Iris pigment epithelial cell (primary cell): ENCODE measurements at places on chromosomes 12 and 14.

- DNase-seq = no peak
Observed at GRCh38 chr14:51836417-51836816, 24.0 kb upstream of the GNG2 start.

- DNase-seq = peak; percentile 94
Observed at GRCh38 chr12:91140026-91140931, 29.0 kb upstream of the LUM start.

GRCh38 chr12:39157696-39158342 is 252.4 kb upstream of the CPNE8 start:
- DNase-seq = peak; percentile 3

DNA sequence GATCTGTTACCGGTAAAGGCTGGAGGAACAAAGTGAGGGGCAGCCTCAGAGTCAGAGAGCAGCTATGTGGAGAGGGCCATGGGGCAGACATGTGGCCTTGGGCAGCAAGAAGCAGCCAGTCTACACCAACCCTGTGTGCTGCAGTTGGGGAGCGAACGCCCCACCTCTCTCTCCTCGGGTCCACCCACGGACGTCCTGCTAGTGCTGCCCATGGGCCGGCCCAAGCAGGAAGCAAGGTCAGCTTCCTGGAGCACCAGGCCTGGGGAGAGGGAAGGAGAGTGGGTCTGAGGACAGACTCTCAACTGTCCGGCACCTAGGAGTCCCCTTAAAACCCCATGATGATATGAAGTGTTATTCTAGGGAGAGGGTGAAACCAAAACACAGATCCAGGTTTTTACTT is 254.8 kb upstream of the FKBP4 start:
- no peak for DNase-seq

- DNase-seq = no peak
Observed at GRCh38 chr14:33629792-33630191, 321.1 kb downstream of the EGLN3 start.

DNA sequence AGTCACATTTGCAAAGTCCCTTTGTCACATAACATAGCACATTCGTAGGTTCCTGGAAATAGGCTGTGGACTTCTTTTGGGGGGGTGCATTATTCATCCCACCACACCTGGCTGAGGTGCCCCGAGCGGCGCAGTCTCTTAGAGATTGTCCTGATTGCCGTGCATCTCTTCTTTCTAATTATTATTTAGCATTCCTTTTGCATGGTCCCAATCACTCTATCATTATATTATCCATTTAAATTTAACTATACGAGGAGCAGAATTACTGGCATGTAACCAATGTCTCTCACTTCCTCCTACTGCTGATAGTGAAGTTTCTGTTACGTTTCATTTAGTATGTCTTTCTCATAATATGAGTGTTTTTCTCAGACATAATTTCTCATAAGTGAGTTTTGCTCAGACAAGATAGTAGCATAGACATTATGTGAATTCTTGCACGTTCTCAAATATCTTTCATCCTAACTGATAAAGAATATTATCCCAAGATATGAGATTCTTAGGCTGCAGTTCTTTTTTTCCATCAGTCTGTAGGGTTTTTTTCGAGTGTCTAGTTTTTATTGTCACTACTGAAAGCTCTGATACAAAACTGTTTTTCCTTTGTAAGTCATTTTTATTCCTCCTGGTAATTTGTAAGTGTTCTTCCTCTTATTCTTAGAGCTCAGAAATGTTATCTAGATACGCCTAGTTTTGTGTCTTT is 444.3 kb downstream of the NELL2 start:
- no peak for DNase-seq

DNA sequence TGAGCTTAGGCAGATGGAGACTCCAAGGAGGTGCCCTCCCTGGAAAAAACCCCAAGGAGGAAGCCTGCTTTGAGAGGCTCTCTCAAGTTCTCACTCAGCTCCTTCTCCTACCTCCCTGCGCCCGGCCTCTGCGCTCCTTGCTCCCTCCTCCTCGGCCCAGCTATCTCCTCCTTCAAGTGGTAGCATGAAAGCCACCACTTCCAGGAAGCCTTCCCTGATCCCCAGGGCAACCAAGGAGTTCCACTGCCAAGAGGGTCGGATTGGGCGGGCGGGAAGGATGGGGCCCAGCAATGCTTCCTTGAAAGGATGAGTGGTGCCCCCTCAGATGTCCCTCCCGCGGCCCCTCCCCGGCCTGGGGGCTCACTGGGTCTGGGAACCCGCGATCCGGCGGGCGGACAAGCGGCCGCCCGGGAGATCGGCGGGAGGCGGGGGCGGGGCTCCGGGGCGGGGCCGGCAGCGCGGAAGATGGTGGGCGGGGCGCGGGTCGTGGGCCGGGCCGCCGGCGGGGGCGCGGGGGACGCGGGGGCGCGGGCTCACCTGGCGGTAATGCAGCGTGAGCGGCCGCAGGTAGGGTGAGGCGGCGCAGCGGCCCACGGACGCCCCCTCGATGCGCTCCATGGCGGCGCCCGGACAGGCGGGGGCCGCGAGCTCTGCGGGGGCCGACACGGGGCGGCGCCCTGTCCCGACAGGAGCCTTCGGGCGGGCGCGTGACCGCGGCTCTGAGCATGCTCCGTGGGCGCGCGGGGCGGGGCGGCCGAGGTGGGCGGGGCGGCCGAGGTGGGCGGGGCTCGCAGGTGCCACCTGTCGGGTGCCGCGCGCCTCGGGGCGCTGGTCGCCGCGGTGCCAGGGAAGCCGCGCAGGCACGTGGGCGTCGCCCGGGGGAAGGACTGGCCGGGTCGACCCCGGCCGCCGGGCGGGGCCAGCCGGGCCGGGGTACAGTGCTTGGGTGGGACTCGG is at the start of gene NUDT14:
Gene NUDT14, minus strand, starts transcription at position 721 of the 957 bp plus-strand sequence. Its CDS starts 103 bp downstream, at position 618.
- DNase-seq = peak; percentile 56

- DNase-seq = no peak
Observed at GRCh38 chr12:68959143-68959858, 26.3 kb upstream of the CPM start.

DNA sequence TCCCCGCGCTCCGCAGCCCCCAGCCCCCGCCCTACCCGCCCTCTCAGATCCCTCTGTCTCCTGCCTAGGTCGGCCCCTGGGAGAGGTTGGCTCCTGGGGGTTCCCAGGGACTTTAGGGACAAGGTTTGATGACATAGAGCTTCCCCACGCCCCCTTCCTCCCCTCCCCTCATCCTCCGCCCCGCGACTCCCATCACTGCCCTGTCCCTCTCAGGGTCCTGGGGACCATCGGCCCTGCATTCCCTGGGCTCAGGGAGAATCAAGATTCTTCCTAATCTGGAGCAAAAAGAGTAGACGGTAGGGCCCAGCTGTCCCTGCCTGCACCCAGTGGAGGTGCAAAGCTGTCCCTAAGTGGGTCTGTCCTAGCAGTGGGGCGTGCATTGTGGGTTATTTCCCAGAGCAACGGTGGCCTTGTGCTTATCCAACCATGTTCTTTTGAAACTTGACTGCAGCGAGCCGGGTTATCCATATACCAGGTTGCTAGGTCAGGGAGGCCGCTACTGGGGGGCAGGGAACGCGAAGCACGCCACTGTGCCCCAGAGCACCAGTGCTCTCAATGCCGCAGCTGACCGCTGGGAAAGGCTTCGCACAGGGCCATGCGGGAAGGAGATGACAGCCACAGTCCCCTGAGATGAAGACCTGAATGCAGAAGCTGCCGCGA is 124.4 kb upstream of the PRMT8 start:
- no peak for DNase-seq

- no peak for DNase-seq
Observed at GRCh38 chr12:127552838-127553237, 714.1 kb upstream of the TMEM132C start.

DNA sequence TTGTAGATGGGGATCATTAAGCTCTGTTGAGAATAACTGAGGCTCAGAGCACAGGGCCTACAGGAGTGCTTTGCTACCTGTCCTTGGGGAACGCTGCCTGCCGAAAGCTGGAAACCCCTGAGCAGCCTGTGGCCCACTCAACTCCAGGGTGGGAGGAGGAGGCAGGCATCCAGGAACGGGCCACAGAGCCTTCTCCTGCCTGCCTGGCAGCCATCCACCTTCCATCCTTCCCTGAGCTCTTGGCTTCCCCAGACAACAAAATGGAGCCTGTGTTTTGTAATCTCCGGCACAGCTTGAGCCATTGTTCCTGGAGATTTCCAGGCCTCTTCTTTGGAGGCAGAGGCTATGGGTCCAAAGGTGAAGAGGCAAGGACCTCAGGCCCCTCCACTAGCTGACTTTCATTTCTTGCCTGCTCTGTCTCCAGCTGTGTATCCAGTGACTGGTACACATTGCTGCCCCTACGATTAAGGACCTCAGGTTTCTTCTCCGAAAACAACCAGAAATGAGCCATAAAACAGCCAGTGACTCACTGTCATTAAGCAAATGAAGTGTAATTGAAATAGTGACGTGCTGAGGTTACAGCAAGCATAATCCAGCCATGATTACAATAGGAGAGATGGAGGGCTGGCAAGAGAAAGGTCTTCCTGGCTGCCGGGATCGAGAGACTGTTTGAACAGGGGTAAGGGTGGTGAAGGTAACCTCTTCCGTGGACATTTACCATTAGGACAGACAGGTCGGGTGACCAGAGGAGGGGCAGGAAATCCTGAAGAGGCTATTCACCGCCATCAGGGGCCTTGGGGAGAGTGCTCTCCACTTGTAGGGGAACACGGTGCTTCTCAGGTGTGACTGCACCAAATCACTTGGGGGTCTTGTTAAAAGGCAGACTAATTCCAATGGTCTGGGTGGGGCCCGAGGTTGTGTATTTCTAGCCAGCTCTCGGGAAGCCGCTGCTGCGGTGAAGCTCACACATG is 56.3 kb upstream of the KCNA5 start:
- DNase-seq = no peak

DNA sequence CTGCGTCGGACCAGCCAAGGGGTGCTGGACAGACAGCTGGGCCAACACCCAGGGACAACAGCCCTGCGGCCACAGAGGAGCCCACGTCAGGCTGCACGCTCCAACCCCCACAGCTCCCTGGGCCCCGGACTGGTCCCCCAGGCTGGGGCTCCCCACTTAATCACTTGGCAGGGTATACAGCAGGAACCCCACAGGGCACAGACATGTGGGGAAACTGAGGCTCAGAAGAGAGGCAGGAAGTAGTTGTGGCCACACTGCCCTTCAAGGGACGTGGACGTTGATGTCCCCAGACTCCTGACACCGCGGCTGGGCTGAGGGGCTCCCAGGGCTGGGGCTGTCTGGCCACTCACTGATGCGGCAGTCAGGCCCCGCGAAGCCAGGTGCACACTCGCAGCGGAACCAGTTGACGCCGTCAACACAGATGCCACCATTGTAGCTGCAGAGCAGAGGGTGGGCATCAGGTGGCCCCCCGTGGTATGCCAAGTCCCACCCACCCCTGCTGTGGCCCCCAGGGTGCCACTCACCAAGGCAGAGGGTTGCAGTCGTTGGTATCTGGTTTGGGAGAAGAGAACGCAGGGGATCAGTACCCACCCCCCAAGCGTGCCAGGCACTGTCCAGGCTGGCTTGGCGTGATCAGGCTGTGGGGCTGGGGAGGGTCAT is 21.5 kb downstream of the JAG2 start:
- no peak for DNase-seq

DNA sequence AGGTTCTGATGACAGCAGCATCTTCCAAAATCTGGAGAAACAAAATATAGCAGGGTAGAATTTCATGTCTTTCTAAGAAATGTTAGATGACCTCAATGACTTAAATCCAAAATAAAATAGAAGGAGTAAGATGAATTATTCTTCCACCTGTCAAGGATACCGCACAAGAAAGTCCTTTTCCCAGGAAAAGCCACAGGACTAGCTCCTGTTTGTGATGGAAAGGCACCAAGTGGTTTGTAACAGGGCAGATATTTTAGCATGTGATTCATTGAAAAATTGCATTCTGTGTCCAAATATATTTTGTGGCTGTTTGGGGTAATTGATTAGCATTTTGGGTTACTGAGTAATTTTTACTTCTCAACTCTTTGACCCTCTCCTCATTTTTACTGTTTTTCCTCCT is 2.7 kb downstream of the CD163L1 start:
- no peak for DNase-seq

- peak; percentile 31 for DNase-seq
Observed at GRCh38 chr12:75208856-75209811, 505 bp downstream of the KCNC2 start.

DNA sequence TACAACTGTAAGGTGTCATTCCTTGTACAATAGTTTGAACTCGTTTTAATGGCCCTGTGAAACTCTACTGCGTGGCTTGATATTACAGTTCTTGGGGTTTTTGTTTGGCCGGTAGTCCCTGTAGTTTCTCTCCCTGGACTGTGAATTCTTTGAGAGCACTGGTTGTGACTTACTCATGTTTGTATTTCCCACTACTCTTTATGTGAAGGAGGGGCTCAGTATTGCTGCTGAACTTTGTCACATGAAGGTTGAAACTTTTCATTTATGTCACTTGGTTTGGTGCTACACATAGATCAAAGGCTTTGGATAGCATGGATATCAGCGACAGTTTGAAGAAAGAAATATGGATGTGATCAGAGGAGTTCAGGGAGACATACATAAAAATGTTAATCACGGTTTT is 1.5 kb upstream of the POU6F1 start:
- no peak for DNase-seq

GRCh38 chr12:77382096-77382742 is 316.9 kb upstream of the E2F7 start:
- DNase-seq = no peak

- no peak for DNase-seq
Observed at GRCh38 chr14:37658156-37658555, 62.7 kb downstream of the TTC6 start.

DNA sequence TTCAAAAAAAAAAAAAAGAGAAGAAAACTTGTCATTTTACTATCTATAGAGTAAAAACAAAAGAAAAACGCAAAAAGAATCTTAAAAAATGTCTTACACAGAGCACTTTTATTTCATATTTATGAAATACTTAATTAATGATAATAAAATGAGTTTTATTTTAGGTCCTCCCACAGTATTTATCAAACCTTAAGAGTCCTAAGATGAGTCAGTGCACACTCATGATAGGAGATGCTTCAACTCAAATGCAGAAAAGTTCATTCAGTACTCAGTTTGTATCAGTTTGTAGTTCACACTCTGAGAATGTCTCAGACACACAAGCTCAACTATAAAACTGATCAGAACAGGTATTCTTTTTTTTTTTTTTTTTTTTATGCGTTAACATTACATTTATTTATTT is 41.7 kb downstream of the TRIM9 start:
- peak; percentile 3 for DNase-seq

DNA sequence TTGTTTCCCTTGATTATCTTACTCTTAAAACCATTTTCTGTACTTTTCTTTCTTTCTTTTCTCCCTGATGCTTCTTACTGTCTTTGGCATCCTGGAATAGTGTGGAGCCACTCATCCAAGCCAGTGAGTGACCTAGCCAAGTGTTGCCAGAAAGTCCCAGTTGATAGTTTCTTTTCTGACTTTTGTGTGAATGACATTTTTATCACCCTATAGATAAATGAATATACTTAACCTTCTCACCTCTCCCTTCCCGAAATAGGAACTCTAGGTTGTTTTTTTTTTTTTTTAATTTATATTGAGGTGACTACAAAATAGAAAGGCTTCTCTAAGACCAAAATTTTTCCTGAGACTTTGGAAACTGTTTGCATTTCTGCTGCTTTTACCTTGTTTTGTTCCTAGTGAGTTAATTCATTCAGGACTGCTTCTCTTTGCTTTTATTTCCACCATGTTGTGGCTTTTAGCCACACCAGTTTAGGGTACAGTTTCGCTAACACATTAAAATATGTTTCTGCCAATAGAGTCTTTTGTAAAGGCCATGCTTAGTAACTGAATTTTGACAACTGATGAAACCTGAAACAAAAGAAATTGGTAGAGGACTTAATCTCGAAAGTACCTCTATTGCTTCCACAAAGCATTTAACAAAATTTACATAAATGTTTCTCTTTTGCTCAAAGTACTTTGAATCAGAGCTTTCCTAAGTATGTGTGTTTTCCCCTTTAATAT is 194.6 kb downstream of the ERC1 start:
- no peak for DNase-seq
